ENCODE measurements at places on chromosomes 7 and 10.

DNA sequence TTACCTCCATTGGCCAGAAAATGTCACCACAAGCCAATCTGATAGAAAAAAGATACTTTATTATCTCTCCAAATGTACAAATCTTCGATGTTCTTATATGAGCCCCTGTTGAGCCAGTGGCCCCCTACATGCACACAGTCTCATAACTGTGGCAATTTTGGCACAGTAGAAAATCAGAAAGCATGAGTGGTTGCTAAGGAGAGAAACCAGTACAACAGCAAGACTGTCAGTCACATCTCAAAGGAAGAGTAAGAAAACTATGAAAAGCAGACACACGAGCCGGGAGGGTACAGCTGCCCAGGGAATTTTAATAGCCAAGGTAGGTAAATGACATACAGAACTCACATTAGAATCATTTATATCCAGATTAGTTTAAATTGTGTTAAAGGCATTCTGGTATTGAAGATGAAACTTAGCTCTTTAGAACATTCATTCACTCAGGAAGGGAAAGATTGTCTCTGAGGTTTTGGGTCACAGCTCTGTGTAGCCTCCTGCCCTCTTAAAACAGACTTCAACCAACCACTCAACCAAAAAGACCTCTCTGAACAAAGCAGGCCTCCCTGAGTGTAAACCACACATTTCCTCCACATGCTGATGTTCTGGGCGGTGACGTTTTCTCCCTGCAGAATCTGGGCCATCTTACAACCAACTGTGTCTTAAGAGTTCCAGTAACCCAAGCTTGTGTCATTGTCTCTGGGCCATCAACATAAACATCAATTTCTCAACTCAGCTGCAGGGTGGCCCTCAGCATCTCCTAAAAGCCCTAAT is 80.8 kb upstream of the ADAM12 start:
- H3K27ac ChIP-seq, result no peak overlapping the region
- H3K4me3 ChIP-seq, result no peak overlapping the region
- H3K36me3 ChIP-seq, result no peaks in the 10 kb centered on the region

DNA sequence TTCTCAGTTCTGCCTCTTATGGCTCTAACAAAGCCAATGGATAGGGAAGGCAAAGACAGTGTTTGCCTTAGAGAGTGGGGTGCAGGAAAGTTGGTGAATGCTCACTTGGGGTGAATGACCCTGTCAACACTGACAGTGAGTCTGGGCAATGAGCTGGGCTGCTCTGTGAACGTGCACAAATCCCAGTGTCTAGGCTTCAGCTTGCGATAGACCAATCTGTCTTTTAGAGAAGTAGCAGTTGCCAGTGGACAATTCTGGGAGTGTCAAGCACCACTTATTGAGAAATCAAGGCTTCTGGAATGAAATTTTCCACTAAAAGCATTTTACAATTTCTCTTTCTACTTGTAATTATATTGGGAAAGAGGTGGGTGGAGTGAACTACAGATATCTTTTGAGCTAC is 141.4 kb downstream of the HERPUD2 start:
- H3K36me3 ChIP-seq, result no peaks in the 10 kb centered on the region
- no peaks in the 10 kb centered on the region for H3K4me1 ChIP-seq
- H3K27ac ChIP-seq, result no peak overlapping the region
- no peak for DNase-seq
- no peak overlapping the region for H3K4me3 ChIP-seq

DNA sequence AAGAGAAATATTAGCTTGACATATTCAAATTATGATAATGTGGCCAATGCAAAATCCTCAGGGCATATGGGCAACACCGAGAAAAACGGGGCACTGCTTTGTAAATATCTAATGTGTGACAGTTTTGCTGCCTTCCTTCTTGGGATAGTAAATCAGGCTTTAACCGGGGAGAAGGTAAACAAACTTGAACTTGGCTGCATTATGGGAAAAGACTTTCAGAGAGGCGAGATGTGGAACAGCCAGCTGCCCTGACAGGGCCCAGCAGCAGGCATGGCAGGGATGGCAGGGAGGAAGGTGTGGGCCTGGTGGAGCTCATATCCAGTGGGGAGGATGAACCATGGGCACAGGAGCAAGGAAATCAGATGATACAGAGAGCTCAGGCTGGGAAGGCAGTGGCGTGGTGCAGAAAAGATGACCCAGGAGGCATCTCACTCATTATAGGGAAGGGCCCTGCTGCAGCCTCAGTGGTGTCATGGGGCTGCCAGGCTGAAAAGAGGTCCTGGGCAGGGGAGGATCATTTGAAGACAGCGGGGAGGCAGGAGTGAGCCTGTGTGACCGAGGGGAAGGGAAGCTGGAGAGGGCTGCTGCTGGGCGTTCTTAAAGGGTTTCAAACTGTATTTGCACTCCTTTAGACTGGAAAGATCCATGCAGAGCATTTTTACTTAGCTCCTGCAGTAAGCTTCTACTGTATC is 26.7 kb downstream of the CXCL12 start:
- H3K27ac ChIP-seq, result no peak overlapping the region
- no peaks in the 10 kb centered on the region for H3K36me3 ChIP-seq
- no peak overlapping the region for H3K4me3 ChIP-seq
- H3K27me3 ChIP-seq, result peaks cover 5% of the 10 kb centered on the region

DNA sequence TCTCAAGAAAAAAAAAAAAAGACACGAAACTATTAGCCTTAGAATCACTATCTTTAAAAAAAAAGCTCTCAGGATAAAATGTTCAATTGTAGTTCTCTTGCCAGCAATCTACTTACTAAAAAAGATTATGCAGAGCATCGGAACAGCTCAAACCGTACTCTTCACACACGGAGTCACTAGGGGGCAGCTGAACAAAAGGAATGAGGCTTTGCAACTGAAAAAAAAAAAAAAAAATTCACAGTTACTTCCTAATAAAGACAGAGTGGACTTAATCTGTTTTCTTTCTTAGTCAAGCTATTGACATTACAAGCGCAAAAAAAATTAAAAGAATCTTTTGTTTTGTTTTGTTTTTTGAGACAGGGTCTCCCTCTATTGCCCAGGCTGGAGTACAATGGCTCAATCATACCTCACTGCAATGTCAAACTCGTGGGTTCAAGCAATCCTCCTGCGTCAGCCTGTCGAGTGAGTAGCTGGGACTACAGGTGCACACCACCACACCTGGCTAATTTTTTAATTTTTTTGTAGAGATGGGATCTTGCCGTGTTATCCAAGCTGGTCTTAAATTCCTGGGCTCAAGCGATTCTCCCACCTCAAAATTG is 11.5 kb downstream of the PMS2 start:
- no peak overlapping the region for H3K27ac ChIP-seq
- peaks cover 11% of the 10 kb centered on the region for H3K36me3 ChIP-seq
- no peak overlapping the region for H3K4me3 ChIP-seq
- peak; percentile 48 for DNase-seq
- H3K27me3 ChIP-seq, result no peaks in the 10 kb centered on the region

DNA sequence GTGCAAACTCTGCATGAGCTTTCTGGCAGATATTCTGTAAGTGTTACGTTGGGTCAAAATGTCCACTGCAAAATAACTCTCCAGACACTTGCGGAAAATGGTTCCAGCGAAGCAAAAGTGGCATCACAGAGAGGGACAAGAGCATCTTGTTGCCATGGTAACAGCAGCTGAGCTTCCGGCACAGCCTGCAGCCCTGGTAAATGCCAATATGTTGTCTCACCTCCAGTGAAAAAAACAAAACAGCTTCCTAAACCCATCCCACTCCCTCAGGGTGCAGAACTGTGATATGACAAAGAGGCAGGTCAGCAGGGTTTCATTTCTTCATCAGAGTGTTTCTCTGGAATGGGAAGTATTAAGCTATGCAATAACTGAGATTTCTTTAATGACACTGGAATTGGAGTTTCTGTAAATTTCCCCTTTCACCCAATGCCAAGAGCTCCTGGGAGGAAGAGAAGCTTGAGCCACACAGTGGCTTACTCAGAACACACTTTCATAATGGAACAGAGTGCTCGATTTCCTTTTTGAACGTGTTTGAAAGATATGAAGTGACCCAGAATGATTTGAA is 65.6 kb downstream of the FOXI2 start:
- no peak overlapping the region for H3K27ac ChIP-seq
- peaks cover 10% of the 10 kb centered on the region for H3K27me3 ChIP-seq
- H3K36me3 ChIP-seq, result no peaks in the 10 kb centered on the region
- no peak overlapping the region for H3K4me3 ChIP-seq
- no peak for DNase-seq
- no peaks in the 10 kb centered on the region for H3K4me1 ChIP-seq

- peaks cover 43% of the 10 kb centered on the region for H3K4me1 ChIP-seq
- peaks cover 1% of the 10 kb centered on the region for H3K27me3 ChIP-seq
- H3K4me3 ChIP-seq, result peak overlapping the region; percentile 42
- no peaks in the 10 kb centered on the region for H3K36me3 ChIP-seq
- H3K27ac ChIP-seq, result peak overlapping the region; percentile 59
Measured at GRCh38 chr10:112213098-112213823, 29.7 kb upstream of the GPAM start.

DNA sequence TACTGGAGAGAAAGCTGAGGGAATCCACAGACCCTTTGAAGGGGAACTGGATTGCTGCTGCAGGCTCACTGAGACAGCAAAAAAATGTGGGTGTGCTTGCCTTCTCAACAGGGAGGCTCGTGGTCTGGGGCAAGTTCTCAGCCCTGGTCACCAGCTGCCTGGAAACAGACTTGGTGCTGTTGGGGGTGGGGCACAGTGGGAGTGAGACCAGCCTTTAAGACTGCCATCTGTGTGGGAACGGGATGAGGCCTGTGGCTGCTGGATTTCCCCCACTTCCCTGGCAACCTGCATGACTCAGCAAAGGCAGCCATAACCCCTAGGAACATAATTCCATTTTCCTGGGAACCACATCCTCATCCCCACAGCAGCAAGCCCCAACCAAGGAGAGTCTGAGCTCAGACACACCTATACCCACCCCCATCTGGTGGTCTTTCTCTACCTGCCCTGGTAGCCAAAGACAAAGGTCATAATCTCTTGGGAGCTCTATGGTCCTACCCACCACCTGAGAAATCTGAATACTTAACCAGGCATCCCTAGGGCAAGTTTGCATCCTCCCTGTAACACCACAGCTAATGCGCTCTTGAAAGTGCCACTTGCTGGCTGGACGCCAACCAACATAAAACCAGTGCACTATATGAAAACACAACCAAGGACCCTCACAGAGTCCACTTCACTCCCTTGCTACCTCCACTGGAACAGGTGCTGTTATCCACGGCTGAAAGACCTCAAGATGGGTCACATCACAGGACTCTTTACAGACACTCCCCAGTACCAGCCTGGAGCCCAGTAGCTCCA is 45.0 kb upstream of the TFEC start:
- H3K27me3 ChIP-seq, result no peaks in the 10 kb centered on the region
- no peak overlapping the region for H3K4me3 ChIP-seq
- no peak for DNase-seq
- H3K36me3 ChIP-seq, result peaks cover 30% of the 10 kb centered on the region
- H3K27ac ChIP-seq, result no peak overlapping the region

DNA sequence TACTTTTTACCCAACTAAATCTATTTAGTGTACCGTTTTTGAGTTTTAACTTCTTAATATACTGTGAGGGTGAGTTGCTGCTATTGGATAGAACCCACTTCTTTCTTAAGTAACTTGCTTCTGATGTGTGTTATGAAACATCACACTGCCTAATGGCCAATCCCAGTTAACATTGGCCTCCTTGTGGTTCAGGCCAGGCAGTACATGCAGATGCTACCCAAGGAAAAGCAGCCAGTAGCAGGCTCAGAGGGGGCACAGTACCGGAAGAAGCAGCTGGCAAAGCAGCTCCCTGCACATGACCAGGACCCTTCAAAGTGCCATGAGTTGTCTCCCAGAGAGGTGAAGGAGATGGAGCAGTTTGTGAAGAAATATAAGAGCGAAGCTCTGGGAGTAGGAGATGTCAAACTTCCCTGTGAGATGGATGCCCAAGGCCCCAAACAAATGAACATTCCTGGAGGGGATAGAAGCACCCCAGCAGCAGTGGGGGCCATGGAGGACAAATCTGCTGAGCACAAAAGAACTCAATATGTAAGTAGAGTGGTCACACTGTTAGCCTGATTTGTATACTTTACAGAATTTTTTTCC is 39.7 kb downstream of the TES start:
- DNase-seq, result no peak
- no peak overlapping the region for H3K4me3 ChIP-seq
- peaks cover 44% of the 10 kb centered on the region for H3K36me3 ChIP-seq
- H3K27ac ChIP-seq, result no peak overlapping the region

DNA sequence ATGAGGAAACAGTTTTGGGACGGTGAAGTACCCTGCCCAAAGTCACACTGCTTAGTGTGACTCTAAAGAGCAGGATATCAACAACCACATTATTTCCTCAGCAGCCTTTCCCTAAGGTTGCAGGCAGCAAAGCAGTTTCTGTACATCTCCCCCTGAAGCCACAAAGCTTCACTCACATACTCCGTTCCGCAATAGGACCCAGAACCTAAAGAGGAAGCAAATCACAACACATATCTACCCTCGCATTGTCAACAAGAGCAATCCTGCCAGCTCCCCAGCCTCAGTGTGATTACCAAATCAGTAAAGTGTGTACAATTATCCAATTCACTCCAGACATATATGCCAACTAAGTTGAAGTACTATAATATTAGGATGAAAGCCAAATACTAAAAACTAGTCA is 30.8 kb downstream of the VAX1 start:
- H3K4me1 ChIP-seq, result no peaks in the 10 kb centered on the region
- no peak overlapping the region for H3K4me3 ChIP-seq
- peaks cover 9% of the 10 kb centered on the region for H3K27me3 ChIP-seq
- no peak for DNase-seq
- H3K36me3 ChIP-seq, result peaks cover 2% of the 10 kb centered on the region
- H3K27ac ChIP-seq, result no peak overlapping the region

DNA sequence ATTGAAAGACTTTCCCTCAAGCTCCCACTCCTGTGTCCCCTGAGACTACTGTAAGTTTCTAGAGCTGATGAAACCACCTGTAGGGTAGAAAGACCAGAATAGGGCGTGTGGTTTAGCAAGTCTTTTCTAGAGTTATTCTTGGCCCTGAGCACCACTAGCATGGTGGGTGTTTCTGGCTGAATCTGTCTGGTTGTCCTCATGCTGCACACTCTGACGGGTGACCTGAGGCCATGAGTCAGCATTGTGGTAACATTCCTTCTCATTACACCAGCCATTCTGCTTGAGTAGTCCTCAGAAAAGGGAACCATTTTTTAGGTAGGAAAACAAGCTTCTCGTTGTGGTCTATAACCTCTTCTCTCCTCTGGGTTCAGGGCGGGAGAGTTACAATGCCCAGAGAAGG is 250.3 kb downstream of the SNX13 start:
- H3K4me1 ChIP-seq, result peaks cover 3% of the 10 kb centered on the region
- no peaks in the 10 kb centered on the region for H3K36me3 ChIP-seq
- no peak for DNase-seq
- peaks cover 2% of the 10 kb centered on the region for H3K27me3 ChIP-seq
- H3K4me3 ChIP-seq, result no peak overlapping the region

- H3K36me3 ChIP-seq, result no peaks in the 10 kb centered on the region
- no peak for DNase-seq
- H3K4me1 ChIP-seq, result no peaks in the 10 kb centered on the region
- no peak overlapping the region for H3K4me3 ChIP-seq
- no peak overlapping the region for H3K27ac ChIP-seq
- no peaks in the 10 kb centered on the region for H3K27me3 ChIP-seq
Measured at GRCh38 chr7:74429153-74429747, 24.5 kb upstream of the GTF2IRD1 start.

GRCh38 chr7:2873686-2874551 is 29.8 kb upstream of the GNA12 start:
- peak overlapping the region; percentile 8 for H3K27ac ChIP-seq
- no peak overlapping the region for H3K4me3 ChIP-seq
- no peaks in the 10 kb centered on the region for H3K36me3 ChIP-seq
- H3K4me1 ChIP-seq, result peaks cover 37% of the 10 kb centered on the region

Data from memory B cell (primary cell).